ENCODE measurements at places on chromosomes 4 and X. TPM values are rescaled to one million over a fixed set of nuclear protein-coding genes. Genes with fewer than 3 reads are reported as not detected.

DNA sequence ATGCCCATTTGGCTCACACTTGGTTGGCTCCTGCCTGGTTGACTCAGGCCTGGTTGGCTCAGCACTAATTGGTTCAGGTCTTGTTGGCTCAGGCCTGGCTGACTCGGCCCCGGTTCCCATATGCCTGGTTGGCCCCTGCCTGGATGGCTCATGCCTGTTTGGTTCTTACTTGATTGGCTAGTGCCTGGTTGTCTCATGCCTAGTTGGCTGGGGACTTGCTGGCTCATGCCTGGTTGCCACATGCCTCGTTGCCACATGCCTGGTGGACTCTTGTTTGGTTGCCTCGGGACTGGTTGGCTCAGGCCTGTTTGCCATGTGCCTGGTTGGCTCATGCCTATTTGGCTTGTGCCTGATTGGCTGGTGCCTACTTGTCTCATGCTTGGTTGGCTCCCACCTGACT lies 103.7 kb downstream of the APOOL start:
- DNase-seq = peak; percentile 0

- no peak for DNase-seq
These were observed 112.9 kb downstream of the ARHGAP10 start for GRCh38 chr4:147844781-147845180.

The FAAH2 gene
- not detected for total RNA-seq

DNA sequence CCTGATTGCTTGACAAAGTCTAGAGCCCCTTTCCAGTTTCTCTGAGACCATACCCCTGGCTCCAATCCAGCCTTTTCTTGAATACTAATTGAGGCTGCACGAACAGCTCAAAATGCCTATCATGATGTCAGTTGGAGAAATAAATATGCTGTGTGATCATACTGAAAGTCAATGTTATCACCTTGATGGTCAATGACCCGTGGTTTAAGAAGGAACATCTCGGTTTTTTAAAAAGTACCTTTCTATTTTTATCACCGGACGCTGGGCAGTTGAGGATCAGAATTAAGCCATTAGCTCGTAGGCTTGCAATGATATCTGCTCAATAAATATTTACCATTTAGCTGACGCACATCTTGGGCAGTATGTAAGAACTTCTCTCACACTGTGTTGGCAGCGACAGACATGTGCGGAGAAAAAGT lies 852 bp upstream of the WDR44 start:
- DNase-seq = no peak

- no peak for DNase-seq
These were observed 82.5 kb downstream of the AMELX start for GRCh38 chrX:11375614-11376119.

DNA sequence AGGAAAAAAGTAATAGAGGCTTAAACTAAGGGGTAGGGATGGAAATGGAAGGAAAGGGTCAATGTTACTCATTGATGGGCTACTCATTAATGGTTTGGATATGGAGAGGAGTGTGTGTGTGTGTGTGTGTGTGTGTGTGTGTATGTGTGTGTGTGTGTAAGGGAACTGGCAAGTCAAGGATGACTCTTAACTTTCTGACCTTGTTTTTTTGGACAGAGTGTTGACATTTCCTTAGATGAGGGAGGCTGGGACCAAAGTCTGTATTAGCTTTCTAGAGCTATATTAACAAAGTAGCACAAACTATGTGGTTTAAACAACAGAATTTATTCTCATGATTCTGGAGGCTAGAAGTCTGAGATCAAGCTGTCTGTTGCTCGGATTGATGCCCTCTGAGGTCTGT lies 202.7 kb downstream of the GBA3 start:
- DNase-seq = no peak

The NBDY gene
- total RNA-seq = 61.2 TPM

DNA sequence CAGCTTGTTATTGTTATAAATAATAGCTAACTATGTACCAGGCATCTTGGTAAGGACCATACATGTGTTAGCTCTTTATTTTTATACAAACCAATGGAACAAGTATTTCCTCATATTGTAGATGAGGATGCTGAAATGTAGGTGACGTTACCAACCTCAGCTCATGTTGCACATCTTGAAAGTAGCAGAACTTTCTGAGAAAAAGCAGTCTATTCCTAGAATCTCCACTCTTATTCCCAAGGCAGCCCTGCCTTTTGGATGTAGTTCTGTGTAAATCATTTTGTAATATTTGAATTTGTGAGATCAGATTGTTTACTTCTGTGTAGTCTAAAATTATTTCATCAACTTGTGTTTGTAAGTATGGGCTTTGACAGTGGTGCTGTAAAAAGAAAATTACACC lies 5.3 kb downstream of the FHDC1 start:
- DNase-seq = no peak

The ATP1B4 gene
- not detected for total RNA-seq

The PRRG3 gene
- total RNA-seq = not detected

The UCHL1 gene
- total RNA-seq = 487 TPM

The ARMCX1 gene
- total RNA-seq = 33.0 TPM

DNA sequence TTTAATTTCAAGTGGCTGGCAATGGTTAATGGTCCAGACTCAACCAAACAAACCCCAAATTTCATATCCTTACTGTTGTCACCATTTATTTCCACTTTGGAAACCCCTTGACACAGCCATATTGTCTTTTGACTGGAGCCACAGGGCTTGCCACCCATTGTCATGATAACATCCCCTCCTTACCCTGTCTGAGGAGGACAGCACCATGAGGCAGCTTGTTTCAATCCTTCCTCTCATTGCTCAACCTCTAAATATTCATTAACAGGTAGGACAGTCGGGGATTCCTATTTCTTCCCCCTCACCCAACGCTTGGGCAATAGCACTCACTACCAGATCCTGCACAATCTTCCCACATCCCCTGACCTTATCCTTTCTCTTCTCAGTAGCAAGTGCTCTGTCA lies 92.1 kb downstream of the CEP135 start:
- no peak for DNase-seq

GRCh38 chr4:162782096-162782777 lies 384.5 kb downstream of the NAF1 start:
- no peak for DNase-seq

GRCh38 chr4:113844369-113844768 lies 82.8 kb upstream of the CAMK2D start:
- no peak for DNase-seq

DNA sequence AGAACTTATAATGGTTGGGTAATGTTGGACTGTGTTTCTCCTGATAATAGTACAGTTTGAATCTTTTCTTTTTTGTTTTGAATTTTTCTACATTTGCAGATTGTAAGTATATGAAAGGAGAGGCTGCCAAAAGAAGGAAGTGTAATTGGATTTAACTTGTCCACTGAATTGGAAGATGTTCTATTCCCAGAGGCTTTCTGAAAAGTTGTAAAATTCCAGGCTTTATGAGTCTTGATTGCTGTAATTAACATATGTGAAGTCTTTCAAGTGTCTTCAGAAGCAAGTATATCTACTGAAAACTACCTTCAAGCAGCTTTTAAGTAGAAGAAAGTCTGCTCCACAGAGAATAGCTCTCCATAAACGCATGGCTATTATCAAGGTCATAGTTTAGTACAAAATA lies 2456.4 kb downstream of the PCDH7 start:
- no peak for DNase-seq

DNA sequence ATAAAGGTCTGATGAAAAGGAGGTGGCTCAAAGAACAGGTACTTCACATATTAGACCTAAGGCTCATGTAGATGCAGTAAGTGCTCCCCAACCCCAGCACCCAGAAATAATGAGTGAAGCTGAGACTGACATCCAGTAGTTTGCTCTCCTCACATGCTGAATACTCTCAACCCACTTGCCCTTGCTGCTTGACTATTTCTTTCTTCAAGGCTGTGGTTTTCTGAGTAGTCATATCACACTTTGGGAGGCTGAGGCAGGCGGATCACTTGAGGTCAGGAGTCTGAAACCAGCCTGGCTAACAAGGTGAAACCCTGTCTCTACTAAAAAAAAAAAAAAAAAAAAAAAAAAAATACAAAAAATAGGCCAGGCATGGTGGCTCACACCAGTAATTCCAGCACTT lies 51.5 kb upstream of the PRPS1 start:
- DNase-seq = no peak

DNA sequence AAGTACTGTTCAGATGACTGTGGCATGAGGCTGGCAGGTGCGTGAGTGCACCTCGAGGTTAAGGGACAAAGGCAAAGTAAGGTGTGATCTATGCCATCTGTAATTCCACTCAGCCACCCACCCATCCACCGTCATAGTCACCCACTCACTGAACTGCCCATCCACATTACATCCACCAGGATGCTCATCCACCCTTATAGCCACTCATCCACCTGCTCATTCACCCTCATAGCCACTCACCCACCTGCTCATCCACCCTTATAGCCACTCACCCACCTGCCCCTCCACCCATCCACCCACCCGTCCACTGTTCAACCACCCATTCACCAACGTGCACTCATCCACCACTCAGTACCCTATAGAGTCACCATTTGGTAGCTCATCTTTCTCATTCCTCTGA lies 64.1 kb upstream of the UXT start:
- no peak for DNase-seq

GRCh38 chr4:133320576-133321170 lies 171.6 kb downstream of the PCDH10 start:
- DNase-seq = peak; percentile 46

GRCh38 chrX:70139736-70140135 lies 6.5 kb downstream of the IGBP1 start:
- DNase-seq = no peak

DNA sequence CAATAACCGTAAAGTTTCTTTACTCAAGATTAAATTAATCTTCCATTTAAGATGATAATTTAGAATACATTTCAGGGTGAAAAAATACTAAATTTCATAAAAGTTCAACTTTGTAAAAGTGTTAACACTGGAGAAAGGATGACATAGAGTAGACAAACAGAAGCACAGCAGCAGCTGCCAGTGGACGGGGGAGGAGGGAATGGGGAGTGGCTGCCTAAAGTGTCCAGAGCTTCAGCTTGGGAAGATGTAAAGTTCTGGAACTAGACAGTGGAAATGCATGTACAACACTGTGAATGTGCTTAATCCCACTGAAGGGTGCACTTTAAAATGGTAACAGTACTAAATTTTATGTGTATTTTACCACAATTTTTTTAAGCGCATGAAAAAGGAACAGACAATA lies 39.9 kb downstream of the RELL1 start:
- DNase-seq = no peak

The SLC6A14 gene
- not detected for total RNA-seq
